Neural progenitor cell (in vitro differentiated cells): ENCODE measurements at places on chromosomes 3 and 15. TPM values are rescaled to one million over a fixed set of nuclear protein-coding genes. Genes with fewer than 3 reads are reported as not detected.

DNA sequence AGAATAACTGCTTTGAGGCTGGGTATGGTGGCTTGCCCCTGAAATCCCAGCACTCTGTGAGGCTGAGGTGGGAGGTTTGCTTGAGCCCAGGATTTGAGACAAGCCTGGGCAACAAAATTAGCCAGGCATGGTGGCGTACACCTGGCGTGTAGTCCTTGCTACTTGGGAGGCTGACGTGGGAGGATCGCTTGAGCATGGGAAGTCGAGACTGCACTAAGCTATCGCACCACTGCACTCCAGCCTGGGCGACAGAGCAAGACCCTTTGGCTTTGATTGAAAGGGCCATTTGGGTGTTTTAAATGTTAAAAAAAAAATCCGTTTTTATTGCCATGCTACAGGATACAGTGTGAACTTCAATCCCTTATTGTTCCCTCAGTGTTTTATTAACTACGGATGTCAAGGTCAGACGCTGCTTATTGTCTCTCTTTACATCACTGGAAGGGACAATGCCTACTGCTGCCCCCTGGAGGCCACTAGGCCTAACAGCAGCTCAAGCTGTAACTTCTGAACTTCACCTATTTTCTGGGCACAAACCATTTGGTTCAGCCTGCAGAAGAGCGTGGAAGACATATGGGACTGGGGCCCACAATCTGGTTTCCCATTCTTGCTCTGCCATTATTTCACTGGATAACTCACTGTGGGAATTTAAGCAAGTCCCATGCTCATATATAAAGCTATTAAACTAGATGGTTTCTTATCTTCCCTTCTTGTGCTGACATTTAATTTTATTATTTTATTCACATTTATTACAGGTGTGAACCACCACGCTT is 15.3 kb upstream of the IREB2 start:
- peak; percentile 73 for DNase-seq

- no peak for DNase-seq
Measured at GRCh38 chr3:35224565-35225295, 414.6 kb upstream of the ARPP21 start.

- no peak for DNase-seq
Measured at GRCh38 chr3:113698213-113698742, 1.8 kb upstream of the USF3 start.

Gene TMEM158
- 2.7 and 5.5 TPM in 2 replicates for total RNA-seq

Gene ZFAND6
- total RNA-seq = 221 and 329 TPM in 2 replicates

Gene MAN2A2
- 7.0 and 15.3 TPM in 2 replicates for total RNA-seq
